CD4-positive, alpha-beta T cell treated with Interleukin-4 for 1 hour (primary cell): ENCODE measurements at places on chromosomes 2 and 18.

- no peak for DNase-seq
Observed at GRCh38 chr2:20797096-20797495, 25.8 kb downstream of the LDAH start.

DNA sequence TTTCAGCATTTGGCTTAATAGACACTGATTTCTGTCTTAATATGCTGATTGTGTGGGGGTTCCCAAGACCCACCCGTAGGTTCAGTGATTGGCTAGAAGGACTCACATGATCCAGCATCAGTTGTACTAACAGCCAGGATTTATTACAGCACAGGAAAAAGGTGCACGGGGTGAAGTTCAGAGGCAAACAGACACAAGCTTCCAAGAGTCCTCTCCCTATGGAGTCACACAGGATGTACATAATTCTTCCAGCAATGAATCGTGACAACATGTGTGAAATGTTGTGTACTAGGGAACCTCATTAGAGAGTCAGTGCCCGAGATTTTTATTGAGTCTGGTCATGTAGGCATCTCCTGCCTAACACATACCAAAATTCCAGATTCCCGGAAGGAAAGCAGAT is 52.8 kb downstream of the GALNT1 start:
- no peak for DNase-seq

GRCh38 chr2:66679442-66679841 is 244.5 kb downstream of the MEIS1 start:
- no peak for DNase-seq

DNA sequence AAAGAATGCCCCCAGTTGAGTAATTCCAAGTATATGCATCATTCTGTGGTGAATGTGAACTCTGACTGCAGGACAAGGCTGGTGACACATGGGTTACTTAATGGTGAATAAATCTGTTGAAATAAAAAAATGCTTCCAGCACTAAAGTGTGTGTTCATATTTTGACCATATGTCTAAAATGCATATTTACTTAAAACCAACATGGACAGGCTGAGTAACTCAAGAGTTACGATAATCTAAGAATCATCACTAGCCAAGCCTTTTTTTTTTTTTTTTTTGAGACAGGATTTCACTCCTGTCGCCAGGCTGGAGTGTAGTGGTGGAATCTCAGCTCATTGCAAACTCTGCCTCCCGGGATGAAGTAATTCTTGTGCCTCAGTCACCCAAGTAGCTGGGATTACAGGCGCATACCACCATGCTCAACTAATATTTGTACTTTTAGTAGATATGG is 47.1 kb upstream of the CCBE1 start:
- DNase-seq = no peak

DNA sequence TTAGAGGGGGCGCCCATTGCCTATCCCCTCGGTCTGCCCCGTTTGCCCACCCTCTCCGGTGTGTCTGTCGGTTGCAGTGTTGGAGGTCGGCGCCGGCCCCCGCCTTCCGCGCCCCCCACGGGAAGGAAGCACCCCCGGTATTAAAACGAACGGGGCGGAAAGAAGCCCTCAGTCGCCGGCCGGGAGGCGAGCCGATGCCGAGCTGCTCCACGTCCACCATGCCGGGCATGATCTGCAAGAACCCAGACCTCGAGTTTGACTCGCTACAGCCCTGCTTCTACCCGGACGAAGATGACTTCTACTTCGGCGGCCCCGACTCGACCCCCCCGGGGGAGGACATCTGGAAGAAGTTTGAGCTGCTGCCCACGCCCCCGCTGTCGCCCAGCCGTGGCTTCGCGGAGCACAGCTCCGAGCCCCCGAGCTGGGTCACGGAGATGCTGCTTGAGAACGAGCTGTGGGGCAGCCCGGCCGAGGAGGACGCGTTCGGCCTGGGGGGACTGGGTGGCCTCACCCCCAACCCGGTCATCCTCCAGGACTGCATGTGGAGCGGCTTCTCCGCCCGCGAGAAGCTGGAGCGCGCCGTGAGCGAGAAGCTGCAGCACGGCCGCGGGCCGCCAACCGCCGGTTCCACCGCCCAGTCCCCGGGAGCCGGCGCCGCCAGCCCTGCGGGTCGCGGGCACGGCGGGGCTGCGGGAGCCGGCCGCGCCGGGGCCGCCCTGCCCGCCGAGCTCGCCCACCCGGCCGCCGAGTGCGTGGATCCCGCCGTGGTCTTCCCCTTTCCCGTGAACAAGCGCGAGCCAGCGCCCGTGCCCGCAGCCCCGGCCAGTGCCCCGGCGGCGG is 1.7 kb downstream of the MYCN start:
- no peak for DNase-seq

- DNase-seq = no peak
Observed at GRCh38 chr2:239376942-239377531, 23.8 kb downstream of the HDAC4 start.

GRCh38 chr2:168775837-168776236 is 26.6 kb upstream of the NOSTRIN start:
- no peak for DNase-seq
